ENCODE measurements at places on chromosomes 12 and 14. TPM values are rescaled to one million over a fixed set of nuclear protein-coding genes. Genes with fewer than 3 reads are reported as not detected.

DNA sequence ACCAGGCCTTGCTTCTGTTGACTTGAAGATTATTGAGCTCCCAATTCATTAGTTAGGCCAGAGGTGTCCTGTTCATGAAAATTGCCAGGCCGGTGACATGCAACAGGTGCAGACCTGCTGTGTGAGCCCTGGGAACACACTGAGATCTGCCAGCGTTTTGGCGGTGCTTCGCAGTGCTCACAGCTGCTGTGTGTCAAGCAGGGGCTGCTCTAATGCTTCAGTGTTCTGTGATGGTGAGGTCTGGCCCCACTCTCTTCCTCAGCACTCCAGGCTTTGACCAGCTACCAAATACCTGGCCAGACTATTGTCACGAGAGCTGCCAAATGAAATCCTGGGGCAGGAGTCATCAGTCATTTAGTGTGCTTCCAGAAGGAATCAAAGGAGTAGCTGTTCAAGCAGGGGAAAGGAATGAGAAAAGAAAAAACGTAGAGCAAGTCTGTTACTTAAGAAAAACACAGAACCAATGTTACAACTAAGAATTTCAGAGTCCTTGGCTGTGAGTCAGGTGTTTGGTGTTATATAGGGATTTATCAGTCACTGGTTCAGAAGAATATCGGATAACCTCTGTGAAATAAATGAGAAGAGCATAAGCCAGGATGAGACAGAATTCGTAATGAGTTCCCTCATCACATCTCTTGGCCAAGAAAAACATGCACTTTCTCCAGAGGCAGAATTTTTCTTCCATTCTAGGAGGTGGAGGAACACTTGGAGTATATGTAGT lies 150.8 kb downstream of the FBXL14 start:
- H3K4me3 ChIP-seq: no peak overlapping the region
- peaks cover 7% of the 10 kb centered on the region for H3K4me1 ChIP-seq
- no peak overlapping the region for H3K27ac ChIP-seq
- no peaks in the 10 kb centered on the region for H3K27me3 ChIP-seq
- no peaks in the 10 kb centered on the region for H3K36me3 ChIP-seq

DNA sequence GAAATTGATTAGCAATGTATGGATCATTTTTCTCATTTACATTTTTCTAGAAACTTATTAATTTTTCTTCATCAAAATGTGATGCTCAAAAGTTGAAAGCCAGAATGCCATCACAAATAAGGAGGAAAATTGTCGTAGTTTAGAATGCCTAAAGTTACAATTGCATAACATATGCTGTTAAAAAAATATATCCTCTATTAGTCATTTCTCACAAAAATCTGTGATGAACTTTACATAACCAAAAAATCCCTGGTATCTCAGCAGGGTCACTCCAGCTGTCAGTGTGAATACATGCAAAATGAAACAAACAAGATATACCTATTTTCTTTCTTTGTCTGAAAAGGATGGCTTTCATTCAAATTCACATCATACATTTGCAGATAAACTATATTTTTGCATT lies 358.9 kb downstream of the PAWR start:
- no peak overlapping the region for H3K27ac ChIP-seq
- no peak overlapping the region for H3K4me3 ChIP-seq
- no peaks in the 10 kb centered on the region for H3K36me3 ChIP-seq

GRCh38 chr12:42281844-42282243 lies 43.8 kb upstream of the YAF2 start:
- H3K27me3 ChIP-seq: peaks cover 2% of the 10 kb centered on the region
- no peaks in the 10 kb centered on the region for H3K4me1 ChIP-seq
- no peak overlapping the region for H3K27ac ChIP-seq
- no peak overlapping the region for H3K4me3 ChIP-seq
- no peak for DNase-seq

GRCh38 chr12:69330475-69331473 lies 17.4 kb upstream of the LYZ start:
- peaks cover 5% of the 10 kb centered on the region for H3K4me1 ChIP-seq
- peak overlapping the region; percentile 76 for H3K4me3 ChIP-seq
- no peaks in the 10 kb centered on the region for H3K36me3 ChIP-seq
- DNase-seq: no peak
- H3K27ac ChIP-seq: no peak overlapping the region
- no peaks in the 10 kb centered on the region for H3K27me3 ChIP-seq

- no peak for DNase-seq
- H3K27me3 ChIP-seq: no peaks in the 10 kb centered on the region
- H3K4me1 ChIP-seq: no peaks in the 10 kb centered on the region
- H3K36me3 ChIP-seq: peaks cover under 1% of the 10 kb centered on the region
These were observed 584.8 kb downstream of the ETNK1 start for GRCh38 chr12:23209793-23210192.

- no peaks in the 10 kb centered on the region for H3K27me3 ChIP-seq
- no peaks in the 10 kb centered on the region for H3K4me1 ChIP-seq
- H3K36me3 ChIP-seq: no peaks in the 10 kb centered on the region
- no peak overlapping the region for H3K4me3 ChIP-seq
These were observed 90.1 kb downstream of the SLC6A15 start for GRCh38 chr12:84822525-84822924.

GRCh38 chr12:25254271-25254880 lies 3.6 kb upstream of the KRAS start:
- H3K27ac ChIP-seq: no peak overlapping the region
- no peak for DNase-seq
- no peak overlapping the region for H3K4me3 ChIP-seq
- peaks cover 9% of the 10 kb centered on the region for H3K27me3 ChIP-seq
- H3K4me1 ChIP-seq: peaks cover 16% of the 10 kb centered on the region
- peaks cover 5% of the 10 kb centered on the region for H3K36me3 ChIP-seq

GRCh38 chr14:23543403-23543802 lies 8.2 kb downstream of the ZFHX2 start:
- no peaks in the 10 kb centered on the region for H3K36me3 ChIP-seq
- peak overlapping the region; percentile 60 for H3K27ac ChIP-seq
- no peak for DNase-seq
- no peak overlapping the region for H3K4me3 ChIP-seq

DNA sequence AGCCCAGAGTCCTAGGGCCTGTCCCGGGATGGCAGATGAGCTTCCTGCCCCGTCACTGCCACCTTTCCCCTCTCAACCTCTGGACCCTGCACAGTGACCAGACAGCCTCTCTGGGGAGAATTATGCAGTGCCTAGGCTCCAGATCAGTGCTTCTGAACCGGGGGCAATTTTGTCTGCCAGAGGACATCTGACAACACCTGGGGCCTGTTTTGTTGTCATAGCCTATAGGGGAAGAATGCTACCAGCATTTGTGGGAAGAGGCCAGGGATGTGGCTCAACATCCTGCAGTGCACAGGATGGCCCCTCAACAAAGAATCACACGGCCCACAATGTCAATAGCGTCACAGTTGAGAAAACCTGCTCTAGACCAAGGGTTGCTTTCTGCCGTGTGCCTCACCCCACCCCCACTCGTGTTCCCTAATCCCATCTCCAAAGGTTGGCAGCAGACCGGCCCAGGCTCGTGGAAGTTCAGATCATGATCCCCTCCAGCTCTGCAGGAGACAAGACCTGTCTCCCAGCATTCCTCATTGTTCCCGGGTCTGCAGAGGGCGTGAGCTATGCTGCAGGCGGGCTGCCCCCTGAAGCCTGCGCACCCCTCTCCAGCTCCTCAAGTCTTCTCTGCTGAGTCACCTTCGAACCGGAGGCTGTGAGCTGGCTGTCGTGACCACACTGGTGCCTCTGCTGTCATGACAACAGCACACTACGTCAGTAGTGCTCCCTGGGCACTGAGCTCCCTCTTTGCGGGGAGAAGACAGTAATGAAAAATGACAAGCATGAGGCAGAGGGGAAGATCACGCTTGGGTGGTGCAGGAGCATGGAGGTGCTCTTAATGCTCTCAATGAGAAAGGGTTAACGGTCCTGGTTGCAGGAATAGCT lies 2.0 kb upstream of the GAPDH start:
- peaks cover 29% of the 10 kb centered on the region for H3K4me1 ChIP-seq
- H3K27me3 ChIP-seq: peaks cover 12% of the 10 kb centered on the region
- peaks cover 3% of the 10 kb centered on the region for H3K36me3 ChIP-seq
- peak overlapping the region; percentile 90 for H3K4me3 ChIP-seq
- peak; percentile 72 for DNase-seq
- peak overlapping the region; percentile 96 for H3K27ac ChIP-seq

DNA sequence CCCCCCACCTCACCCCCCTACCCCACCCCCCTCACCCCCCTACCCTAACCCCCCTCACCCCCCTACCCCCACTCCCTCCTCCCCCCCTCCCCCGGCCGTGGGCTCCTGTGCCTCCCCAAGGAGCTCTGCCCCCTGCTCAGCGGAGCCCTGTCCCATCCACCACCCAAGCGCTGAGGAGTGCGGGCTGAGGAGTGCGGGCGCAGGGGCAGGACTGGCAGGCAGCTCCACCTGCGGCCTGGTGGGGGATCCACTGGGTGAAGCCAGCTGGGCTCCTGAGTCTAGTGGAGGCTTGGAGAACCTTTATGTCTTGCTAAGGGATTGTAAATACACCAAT lies 2.3 kb upstream of the JPH4 start:
- peaks cover 2% of the 10 kb centered on the region for H3K4me1 ChIP-seq
- H3K27ac ChIP-seq: no peak overlapping the region
- peak; percentile 34 for DNase-seq
- H3K27me3 ChIP-seq: peaks cover 16% of the 10 kb centered on the region
- no peak overlapping the region for H3K4me3 ChIP-seq

NINJ2 gene
- 0.76 TPM for total RNA-seq

CLEC9A gene
- total RNA-seq: not detected

MUCL1 gene
- not detected for total RNA-seq

LRFN5 gene
- total RNA-seq: 7.3 TPM

TDG gene
- total RNA-seq: 56.8 TPM

SYCP3 gene
- not detected for total RNA-seq

NANOG gene
- 1.3 TPM for total RNA-seq

All from glutamatergic neuron (in vitro differentiated cells).